ENCODE measurements at places on chromosomes 16 and 17.

- H3K4me1 ChIP-seq = no peaks in the 10 kb centered on the region
- DNase-seq = no peak
- no peaks in the 10 kb centered on the region for H3K36me3 ChIP-seq
- H3K27ac ChIP-seq = no peak overlapping the region
- no peak overlapping the region for H3K4me3 ChIP-seq
Measured at GRCh38 chr16:79938575-79938974, 338.0 kb upstream of the MAF start.

DNA sequence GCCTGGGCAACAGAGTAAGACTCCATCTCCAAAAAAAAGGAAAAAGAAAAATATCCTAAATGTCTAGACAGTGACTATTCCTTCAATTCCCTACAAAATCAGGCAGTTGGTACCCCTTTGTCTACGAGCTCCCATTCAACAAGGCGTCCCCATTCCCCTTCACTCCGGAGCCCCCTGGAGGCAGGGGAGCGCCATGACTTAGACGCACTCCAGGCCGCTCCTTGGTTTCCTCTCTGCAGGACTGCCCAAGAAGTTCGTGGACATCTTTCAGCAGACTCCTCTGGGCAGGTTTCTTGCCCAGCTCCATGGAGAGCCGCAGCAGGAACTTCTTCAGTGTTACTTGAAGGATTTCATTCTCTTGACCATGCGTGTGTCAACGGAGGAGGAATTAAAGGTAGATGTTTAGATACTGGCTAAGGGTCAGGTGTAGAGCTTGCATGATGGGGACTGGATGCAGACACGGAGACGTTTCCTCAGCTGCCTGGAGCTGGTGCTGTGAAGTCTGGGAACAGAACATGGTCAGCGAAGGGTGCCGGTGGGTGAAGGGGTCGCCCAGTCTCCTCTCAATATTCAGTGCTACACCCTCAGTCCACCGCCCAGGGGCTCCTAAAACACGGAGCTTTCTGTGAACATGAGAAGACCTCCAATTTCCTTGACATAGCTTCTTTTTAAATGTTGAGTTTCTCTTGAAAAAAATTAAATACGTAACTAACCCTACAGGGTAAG, 53.3 kb upstream of the ENDOV start:
- H3K4me3 ChIP-seq = no peak overlapping the region
- peaks cover 80% of the 10 kb centered on the region for H3K36me3 ChIP-seq
- peak overlapping the region; percentile 15 for H3K27ac ChIP-seq

DNA sequence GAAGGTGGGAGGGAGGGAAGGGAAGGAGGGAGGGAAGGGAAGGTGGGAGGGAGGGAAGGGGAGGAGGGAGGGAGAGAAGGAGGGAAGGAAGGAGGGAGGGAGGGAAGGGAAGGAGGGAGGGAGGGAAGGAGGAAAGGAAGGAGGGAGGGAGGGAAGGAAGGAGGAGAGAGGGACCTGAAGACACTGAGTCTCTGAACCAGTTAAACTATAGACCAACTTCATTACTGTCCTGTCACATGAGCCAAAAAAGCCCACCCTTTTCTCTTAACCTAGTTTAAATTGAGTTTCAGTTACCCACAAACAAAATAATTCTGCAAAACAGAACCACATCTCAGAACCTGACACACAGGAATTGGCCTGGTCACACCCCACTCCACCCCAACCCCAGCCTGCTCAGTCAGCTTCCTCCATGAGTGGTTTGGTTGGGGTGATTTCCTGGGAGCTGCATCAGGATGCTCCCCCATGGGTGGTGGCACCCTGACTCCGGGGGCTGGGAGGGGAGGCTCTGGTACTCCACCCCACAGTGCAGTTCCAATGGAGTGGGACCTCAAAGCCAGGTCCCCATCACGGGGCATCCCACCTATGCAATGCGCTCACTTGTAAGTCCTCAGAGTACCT, 4.7 kb upstream of the PRR29 start:
- H3K4me1 ChIP-seq = peaks cover 43% of the 10 kb centered on the region
- DNase-seq = peak; percentile 74
- H3K27me3 ChIP-seq = peaks cover 27% of the 10 kb centered on the region
- H3K36me3 ChIP-seq = no peaks in the 10 kb centered on the region
- H3K4me3 ChIP-seq = peak overlapping the region; percentile 42

- peaks cover 7% of the 10 kb centered on the region for H3K4me1 ChIP-seq
- H3K27ac ChIP-seq = no peak overlapping the region
- H3K27me3 ChIP-seq = peaks cover 39% of the 10 kb centered on the region
- H3K36me3 ChIP-seq = no peaks in the 10 kb centered on the region
Measured at GRCh38 chr17:6559753-6560215, 3.4 kb upstream of the PITPNM3 start.

GRCh38 chr16:56729735-56730662, at the start of gene NUP93:
TSS of gene NUP93 (plus strand) at chr16:56730129. CDS start at chr16:56748248, 18,119 bp downstream.
- no peaks in the 10 kb centered on the region for H3K27me3 ChIP-seq
- H3K4me3 ChIP-seq = no peak within 1 kb of the TSS
- H3K27ac ChIP-seq = peak within 1 kb of the TSS; percentile 81
- no peaks in the 10 kb centered on the region for H3K36me3 ChIP-seq
- H3K4me1 ChIP-seq = peaks cover 17% of the 10 kb centered on the region

- no peaks in the 10 kb centered on the region for H3K27me3 ChIP-seq
- H3K36me3 ChIP-seq = peaks cover 39% of the 10 kb centered on the region
- H3K4me3 ChIP-seq = peak overlapping the region; percentile 18
- no peak for DNase-seq
- peaks cover 71% of the 10 kb centered on the region for H3K4me1 ChIP-seq
Measured at GRCh38 chr16:15955425-15955824, 6.0 kb downstream of the ABCC1 start.

DNA sequence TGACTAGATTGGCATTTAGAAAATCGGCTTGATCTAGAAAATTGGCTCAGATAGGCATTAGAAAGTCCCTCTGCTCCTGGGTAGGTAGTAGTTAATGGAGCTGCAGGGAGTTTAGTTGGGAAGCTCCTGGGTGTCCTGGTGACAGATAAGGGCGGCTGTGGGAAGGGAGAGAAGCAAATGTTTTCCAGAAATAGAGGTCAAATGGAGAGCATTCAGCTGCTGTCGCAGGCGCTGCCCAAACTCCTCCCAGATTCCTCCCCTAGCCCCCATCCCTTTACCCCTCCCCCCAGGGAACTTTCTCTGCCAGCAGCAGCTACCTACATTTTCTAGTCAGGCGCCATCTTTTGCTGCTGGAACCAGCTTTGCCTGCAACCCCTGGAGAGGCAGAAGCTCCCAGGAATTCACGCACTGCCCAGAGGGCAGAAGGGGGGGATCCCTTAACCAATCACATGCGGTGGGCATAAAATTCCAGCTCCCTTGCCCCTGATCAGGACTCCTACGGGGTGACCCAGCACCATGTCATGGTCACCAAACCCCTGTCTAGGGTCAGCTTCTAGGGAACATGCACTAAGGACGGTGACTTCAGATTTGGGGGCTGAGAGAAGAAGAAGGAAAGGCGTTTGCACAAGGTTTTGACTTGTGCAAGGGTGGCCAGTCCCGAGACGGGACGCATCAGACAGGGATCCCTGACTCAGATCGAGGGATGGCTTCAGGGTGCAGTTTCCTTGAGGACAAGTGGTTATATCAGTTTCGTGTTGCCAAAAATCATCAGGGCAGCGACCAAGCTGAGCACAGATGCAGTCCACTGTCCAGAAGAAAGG, 43.8 kb downstream of the SOCS1 start:
- H3K4me1 ChIP-seq = peaks cover 12% of the 10 kb centered on the region
- H3K27me3 ChIP-seq = no peaks in the 10 kb centered on the region
- no peak overlapping the region for H3K4me3 ChIP-seq

DNA sequence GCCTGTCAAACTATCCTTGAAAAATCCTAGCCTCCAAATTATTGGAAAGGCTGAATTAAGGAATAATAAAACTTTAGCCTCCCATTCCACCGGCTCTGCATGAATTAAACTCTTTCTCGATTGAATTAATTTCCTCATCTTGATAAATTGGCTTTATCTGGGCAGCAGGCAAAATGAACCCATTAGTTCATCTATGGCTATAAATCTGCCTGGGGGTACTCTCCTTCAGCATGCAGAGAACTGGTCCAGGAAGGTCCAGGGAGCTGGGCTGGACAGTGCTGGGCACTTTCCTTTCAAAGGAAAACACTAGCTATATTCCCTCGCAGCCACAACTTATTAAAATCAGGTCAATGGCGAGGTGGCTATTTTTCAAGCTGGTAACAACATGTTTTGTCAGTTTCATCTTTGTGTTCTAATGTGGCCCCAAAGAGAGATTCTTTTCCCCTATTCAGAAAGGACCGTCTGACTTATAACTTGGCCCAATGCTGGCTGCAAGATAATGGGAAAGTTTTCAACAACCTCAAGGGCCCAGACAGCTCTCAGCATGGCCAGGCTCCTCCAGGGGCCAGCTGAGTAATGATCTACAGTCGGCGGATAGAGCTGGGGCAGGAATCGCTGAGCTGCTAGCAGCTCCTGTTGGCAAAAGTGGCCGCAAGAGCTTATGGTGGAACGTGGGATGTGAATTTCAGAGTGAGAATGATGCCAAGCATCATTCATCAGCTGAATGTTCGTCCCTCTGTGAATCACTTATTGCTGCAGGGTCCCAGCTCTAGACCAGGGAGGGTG, 326.9 kb downstream of the SLC39A11 start:
- H3K4me3 ChIP-seq = no peak overlapping the region
- no peak overlapping the region for H3K27ac ChIP-seq
- no peaks in the 10 kb centered on the region for H3K36me3 ChIP-seq
- no peaks in the 10 kb centered on the region for H3K4me1 ChIP-seq
- DNase-seq = no peak
- no peaks in the 10 kb centered on the region for H3K27me3 ChIP-seq

DNA sequence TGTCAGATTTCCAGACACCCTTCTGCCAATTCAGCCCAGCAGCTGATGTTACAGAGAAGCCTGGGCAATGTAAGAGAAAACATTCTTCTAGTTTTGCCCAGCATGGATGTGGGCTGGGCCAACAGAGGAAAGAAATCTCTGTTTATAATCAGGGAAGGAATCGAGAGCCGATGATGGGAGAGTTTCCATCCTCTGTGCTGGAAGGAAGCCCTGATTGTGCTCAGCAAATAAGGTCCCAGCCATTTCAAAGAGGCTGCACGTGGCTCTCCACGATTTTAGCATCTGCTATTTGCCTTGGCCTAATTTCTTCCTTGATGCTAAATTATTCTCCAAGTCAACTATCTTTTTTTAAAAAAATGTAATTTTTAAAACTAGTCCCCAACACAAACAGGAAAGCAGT, 70.0 kb downstream of the IRX6 start:
- H3K4me1 ChIP-seq = no peaks in the 10 kb centered on the region
- H3K4me3 ChIP-seq = no peak overlapping the region
- H3K27me3 ChIP-seq = no peaks in the 10 kb centered on the region
- H3K36me3 ChIP-seq = no peaks in the 10 kb centered on the region
- no peak for DNase-seq

- no peak for DNase-seq
- H3K4me1 ChIP-seq = no peaks in the 10 kb centered on the region
- H3K36me3 ChIP-seq = no peaks in the 10 kb centered on the region
- no peak overlapping the region for H3K4me3 ChIP-seq
Measured at GRCh38 chr17:54840885-54841591, 59.6 kb upstream of the TOM1L1 start.

- no peak overlapping the region for H3K27ac ChIP-seq
- H3K36me3 ChIP-seq = peaks cover 27% of the 10 kb centered on the region
- no peak for DNase-seq
- H3K27me3 ChIP-seq = peaks cover 5% of the 10 kb centered on the region
- peaks cover 4% of the 10 kb centered on the region for H3K4me1 ChIP-seq
Measured at GRCh38 chr17:8138374-8138671, 13.9 kb downstream of the PER1 start.

- no peak within 1 kb of the TSS for H3K4me3 ChIP-seq
- H3K36me3 ChIP-seq = no peaks in the 10 kb centered on the region
- H3K4me1 ChIP-seq = peaks cover 5% of the 10 kb centered on the region
Measured at GRCh38 chr16:57970970-57971369, at the start of gene CNGB1. TSS of gene CNGB1 (minus strand) at chr16:57971128. CDS start at chr16:57967286, 3,842 bp downstream.

GRCh38 chr17:21774263-21774662, 81.9 kb downstream of the KCNJ18 start:
- no peaks in the 10 kb centered on the region for H3K36me3 ChIP-seq
- H3K4me3 ChIP-seq = no peak overlapping the region

GRCh38 chr17:72506773-72507172, 386.0 kb downstream of the SOX9 start:
- H3K27ac ChIP-seq = no peak overlapping the region
- no peaks in the 10 kb centered on the region for H3K4me1 ChIP-seq
- no peak for DNase-seq
- no peaks in the 10 kb centered on the region for H3K36me3 ChIP-seq

DNA sequence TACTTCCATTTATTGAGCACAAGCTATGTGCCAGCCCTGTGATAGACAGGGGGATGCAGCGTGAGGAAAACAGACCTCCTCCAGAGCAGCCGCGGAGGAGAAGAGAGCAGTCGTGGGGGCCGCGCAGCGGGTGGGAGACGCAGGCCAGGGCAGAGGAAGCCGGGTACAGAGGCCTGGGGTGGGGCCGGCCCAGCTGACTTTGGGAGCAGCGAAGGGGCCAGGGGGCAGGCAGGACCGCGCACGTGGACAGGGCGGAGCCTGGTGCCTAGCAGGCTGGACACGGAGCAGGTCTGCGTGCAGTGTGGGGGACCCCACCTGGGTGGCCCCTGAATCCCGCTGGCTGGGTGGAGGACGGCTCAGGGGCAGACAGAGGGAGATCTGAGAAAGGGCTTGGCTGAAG, 46.2 kb downstream of the ZFPM1 start:
- no peaks in the 10 kb centered on the region for H3K27me3 ChIP-seq
- H3K27ac ChIP-seq = no peak overlapping the region
- no peak for DNase-seq
- no peaks in the 10 kb centered on the region for H3K4me1 ChIP-seq
- H3K4me3 ChIP-seq = no peak overlapping the region
- H3K36me3 ChIP-seq = no peaks in the 10 kb centered on the region

DNA sequence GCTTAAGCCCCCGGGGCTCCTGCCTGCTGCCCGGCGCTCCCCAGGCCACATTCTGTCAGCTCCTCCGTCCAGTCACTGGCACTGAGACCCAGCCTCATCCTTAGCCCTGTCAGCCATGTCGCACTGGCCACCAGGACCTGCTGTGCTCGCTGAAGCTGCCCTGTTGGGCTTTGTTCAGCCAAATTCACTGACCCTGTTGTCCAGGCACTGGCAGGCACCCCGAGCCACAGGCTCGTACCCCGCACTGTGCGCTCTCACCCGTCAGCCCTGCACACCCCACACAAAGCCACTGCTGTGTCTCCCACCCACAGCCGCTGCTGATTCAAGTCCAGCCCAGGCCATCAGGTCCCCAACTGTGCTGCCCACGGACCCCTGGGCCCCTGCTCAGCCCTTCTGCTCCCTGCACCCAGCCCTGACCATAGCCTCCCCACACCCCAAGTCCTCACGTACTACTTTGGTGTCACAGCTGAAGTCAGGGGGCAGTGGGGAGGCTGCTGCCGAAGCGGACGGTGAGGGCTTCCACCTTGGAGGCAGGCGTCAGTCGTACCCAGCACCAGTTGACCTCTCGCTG, 131.5 kb upstream of the CHMP6 start:
- H3K27me3 ChIP-seq = no peaks in the 10 kb centered on the region
- peak overlapping the region; percentile 91 for H3K27ac ChIP-seq
- peaks cover 78% of the 10 kb centered on the region for H3K4me1 ChIP-seq
- peaks cover 80% of the 10 kb centered on the region for H3K36me3 ChIP-seq
- H3K4me3 ChIP-seq = no peak overlapping the region
- no peak for DNase-seq

- peaks cover 51% of the 10 kb centered on the region for H3K4me1 ChIP-seq
- H3K27me3 ChIP-seq = peaks cover 18% of the 10 kb centered on the region
- no peak for DNase-seq
- H3K36me3 ChIP-seq = peaks cover 27% of the 10 kb centered on the region
- H3K27ac ChIP-seq = peak overlapping the region; percentile 74
Measured at GRCh38 chr16:66750279-66751052, 943 bp downstream of the DYNC1LI2 start.
